Naive B cell (primary cell): ENCODE measurements at places on chromosomes 6 and 20. TPM values are rescaled to one million over a fixed set of nuclear protein-coding genes. Genes with fewer than 3 reads are reported as not detected.

PDRG1 gene
- 26.9 TPM for polyA plus RNA-seq

STX11 gene
- 4.1 TPM for polyA plus RNA-seq

SOX18 gene
- not detected for polyA plus RNA-seq

IL17A gene
- not detected for polyA plus RNA-seq

RBCK1 gene
- 91.0 TPM for polyA plus RNA-seq

GRCh38 chr6:145469021-145469420 lies 266.3 kb downstream of the EPM2A start:
- no peak overlapping the region for H3K4me3 ChIP-seq
- no peaks in the 10 kb centered on the region for H3K27me3 ChIP-seq
- H3K36me3 ChIP-seq: no peaks in the 10 kb centered on the region
- DNase-seq: no peak
- no peak overlapping the region for H3K27ac ChIP-seq

DNA sequence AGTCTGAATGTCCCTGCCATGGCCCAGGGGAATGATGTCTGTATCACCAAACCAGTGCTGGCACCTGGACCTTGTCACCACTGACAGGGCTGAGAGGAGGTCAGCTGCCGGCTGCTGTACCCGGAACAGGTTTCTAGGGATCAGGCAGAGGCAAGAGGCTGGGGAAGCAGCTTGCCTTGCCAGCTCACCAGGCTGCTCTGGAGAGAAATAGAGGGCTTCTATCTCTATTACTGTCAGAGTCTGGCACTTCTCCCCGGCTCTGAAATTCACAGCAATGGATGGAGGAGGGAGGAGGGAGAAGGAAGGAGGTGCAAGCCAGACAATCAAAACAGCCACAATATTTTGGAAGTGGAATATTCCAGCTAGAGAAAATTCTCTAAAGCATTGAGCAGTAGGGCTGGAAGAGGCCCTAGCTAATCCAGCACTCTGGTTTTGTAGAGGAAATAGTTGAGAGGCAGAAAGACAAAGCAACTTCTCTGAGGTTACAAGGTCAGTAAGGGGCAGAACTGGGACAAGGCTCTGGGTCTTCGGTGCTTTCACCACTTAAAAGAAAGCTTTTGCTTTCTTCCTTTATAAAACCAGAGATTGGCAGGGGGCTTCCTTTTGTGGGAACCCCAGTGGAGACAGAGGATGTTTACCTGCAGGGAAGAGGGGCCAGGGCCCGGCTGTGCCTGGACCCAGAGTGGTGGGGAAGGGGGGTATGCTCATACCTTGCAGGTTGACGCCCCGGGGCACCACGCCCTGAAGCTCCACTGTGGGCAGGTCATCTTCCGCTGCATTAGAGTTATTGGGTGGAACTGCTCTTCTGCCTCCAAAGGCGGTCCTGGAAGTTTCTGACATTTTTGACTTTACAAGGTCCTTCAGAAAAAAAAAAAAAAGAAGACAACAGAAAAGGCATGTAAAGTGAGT lies 2.4 kb downstream of the F13A1 start:
- peaks cover 66% of the 10 kb centered on the region for H3K27me3 ChIP-seq
- H3K4me3 ChIP-seq: no peak overlapping the region
- H3K4me1 ChIP-seq: peaks cover 18% of the 10 kb centered on the region
- H3K27ac ChIP-seq: no peak overlapping the region

DNA sequence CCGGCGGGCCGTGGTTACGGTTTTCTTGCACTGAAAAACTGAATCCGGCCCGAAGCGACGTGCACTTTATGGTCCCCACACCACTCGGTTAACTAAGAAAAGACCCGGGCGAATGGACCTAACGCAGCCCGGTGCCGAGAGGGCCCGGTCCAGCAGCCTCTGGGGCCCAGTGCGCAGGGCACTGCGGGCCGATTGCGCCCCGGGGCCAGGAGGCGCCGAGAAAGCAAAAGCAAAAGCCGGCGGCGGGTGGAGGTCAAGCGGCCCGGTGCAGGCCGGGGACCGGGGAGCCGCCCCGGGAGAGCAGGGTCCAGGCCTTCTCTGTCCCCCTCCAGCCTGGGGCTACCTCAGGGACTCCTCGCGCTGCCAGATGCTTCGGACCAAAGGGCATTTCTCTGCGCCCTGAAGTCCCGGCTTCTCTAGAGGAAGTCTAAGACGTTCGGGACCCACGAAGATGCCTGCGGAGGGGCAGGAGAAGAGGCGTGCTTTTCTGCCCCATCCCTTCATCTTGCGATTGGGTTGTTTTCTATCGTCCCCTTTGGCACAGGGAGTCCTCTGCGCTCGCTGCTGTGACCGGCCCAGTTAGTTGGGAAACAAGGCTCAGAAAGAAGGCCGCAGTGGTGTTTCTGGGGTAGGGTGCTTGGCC lies 4.4 kb downstream of the FOXF2 start:
- peaks cover 37% of the 10 kb centered on the region for H3K4me1 ChIP-seq
- H3K27ac ChIP-seq: no peak overlapping the region
- DNase-seq: no peak

DNA sequence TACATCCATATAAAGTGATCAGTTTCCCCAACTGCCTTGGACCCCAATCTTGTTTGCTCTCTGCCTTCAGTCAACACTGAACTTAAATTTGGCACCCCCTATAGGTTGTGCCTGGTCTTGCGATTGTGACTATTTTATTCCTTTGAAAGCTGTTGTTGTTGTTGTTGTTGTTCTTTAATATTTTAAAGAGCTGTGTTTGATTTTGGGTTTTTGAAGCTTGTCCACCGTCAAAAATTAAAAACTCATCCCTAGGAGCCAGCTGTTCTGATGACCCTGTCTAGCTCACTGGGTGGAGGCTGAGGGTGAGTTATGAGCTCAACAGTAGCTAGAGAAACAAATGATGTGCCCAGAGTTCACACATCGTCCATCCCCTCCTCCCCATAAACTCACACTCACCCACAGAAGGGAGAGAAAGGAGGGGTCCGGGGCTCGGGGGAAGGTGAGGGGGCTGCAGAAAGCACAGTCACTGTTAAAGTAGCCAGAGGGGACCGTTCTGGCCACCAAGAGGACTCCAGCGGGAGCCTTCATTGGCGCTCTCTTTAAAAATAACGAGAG lies 4.0 kb downstream of the SIM1 start:
- H3K27me3 ChIP-seq: peaks cover 95% of the 10 kb centered on the region
- H3K36me3 ChIP-seq: peaks cover 18% of the 10 kb centered on the region
- DNase-seq: no peak
